Caco-2 (cell line): ENCODE measurements at places on chromosomes 6 and 20.

DNA sequence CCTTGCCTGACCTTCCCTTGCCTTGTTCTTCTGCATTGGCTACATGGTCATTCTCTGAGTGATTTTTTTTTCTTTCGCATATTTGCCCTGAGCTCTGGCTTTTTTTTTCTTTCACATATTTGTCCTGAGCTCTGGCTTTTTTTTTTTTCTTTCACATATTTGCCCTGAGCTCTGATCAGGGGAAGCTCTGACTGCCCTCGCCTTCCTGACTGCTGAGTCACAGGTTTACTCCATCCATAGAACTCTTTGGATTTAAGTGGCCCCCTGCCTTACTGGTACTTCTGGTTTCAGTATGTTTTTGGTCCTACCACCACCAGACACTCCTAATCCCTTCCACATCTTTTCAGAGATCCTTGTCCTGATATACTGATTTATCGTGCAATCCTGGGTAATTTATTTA, 201.1 kb downstream of the OGFRL1 start:
- DNase-seq: peak; percentile 86

DNA sequence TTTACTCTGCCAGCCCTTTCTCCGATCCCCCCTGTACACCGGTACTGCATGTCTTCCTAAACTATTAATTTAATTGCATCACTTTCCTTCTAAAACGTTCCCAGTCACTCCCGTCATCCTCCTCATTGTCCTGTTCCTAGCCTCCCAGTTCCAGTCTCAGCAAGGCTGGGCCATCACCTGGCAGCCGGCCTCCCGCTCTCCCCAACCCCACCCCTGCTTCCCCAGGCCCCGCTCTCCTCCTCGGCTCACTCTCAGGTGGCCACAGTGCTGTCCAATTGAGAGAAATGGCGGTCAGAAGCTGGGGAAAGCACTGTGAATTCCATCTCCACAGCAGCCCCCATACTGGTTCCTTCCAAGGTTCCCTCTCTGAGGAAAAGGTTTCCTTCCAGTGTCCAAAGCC, 8.9 kb downstream of the PDE10A start:
- DNase-seq: no peak

- DNase-seq: no peak
Observed at GRCh38 chr6:71239694-71240093, 48.9 kb upstream of the OGFRL1 start.

DNA sequence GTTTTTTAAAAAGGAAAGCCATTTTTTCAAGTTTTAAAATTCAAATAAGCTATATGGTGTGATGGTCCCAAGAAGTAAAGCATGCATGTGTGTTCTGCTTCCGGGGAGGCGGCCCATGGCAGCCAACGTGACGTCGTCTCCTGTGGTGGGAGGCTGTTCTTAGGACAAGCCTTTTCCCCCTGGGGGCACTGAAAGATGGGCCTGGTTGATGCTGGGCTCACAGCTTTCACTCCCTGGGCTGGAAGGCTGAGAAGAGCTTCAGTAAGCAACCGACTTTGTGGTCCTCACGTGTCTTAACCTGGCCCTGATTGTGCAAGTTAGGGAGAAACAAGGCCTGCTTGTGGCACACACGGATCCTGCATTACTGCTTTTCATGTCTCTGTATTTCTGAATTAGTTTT, 84.1 kb downstream of the SMOC2 start:
- no peak for DNase-seq

- DNase-seq: no peak
Observed at GRCh38 chr6:121886223-121886830, 450.9 kb downstream of the GJA1 start.

DNA sequence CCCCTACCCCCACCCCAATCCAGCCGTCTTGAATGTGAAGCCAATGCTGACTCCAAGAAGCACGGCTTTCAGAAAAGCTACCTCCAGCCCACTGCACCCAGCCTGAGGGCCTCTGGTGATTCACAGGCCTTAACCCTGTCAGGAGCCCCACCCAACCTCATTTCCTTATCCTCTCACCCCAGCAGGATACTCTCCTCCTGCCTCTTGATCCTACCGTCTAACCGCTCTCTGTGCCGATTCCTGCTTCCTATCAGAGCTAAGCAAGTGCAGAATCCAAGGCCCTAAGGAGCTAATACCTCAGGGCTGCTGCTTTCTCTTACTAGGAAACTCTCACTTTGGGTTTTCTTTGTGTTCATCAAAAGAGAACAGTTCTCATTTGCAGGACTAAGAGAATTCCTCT, 47.2 kb downstream of the TRERF1 start:
- DNase-seq: peak; percentile 41

DNA sequence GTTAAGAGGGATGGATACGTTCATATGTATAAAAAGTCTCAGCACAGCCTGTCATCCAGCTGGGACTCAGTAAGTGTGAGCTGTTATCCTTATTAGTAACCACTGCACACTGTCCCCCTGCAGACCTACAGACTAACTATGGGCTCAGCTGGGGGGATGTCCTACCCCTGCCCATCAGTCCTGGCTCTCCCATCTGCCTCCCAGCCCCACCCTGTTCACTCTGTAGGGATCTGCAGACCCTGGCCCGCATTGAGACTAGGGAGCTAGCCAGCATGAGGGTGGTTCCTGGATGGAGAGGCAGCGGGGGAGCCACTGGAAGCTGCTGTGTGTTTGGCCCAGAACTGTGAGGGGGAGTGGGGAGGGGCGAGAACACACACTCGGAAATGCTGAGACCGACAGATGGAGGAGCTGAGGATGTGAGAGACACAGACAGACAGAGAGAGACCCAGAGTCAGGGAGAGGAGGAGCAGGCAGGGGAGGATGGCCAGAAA, 17.1 kb downstream of the XKR7 start:
- DNase-seq: no peak

- no peak for DNase-seq
Observed at GRCh38 chr6:121395736-121396135, 39.7 kb upstream of the GJA1 start.

GRCh38 chr6:151630991-151631655, 137.3 kb downstream of the CCDC170 start:
- no peak for DNase-seq

DNA sequence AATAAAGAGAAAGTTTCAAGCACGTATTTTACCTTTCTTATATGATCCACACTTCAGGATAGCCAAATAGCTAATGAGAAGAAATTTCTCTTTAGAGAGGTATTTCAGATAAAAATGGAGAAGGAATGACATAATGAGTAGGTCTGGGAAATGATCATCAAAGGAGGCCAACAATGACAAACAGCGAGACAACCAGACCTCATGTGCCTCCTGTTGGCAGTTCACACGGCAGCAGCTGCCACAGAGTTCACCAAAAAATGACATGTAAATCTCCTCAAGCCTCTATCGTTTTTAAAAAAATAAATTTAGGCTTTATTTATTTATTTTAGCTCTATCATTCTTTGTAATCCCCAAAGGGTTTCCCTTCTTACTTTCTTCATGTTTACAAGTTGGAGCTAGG, 47.7 kb downstream of the SLC2A12 start:
- no peak for DNase-seq

GRCh38 chr6:76771059-76771634, 692.1 kb downstream of the HTR1B start:
- DNase-seq: no peak

- no peak for DNase-seq
Observed at GRCh38 chr20:11261533-11262000, 587.8 kb upstream of the JAG1 start.

- DNase-seq: peak; percentile 42
Observed at GRCh38 chr6:26554697-26555504, 16.7 kb downstream of the HMGN4 start.

DNA sequence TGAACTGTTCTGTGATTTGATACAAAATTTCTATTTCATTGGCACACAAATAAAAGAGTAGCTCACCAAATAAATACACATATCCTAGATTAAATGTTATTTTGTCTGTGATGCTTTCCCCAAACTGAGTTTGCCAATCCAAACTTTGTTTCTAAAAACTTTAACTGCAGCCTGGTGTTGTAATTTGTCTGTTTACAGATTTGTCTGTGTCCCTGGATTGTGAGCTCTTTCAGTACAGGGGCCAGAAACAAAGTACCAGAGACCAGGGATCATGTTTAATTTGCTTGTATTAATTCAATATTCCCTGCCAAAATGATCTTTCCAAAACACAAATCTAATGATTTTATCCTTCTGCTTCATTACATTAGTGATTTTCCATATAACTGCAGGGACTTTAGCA, 1044.6 kb upstream of the GJE1 start:
- DNase-seq: no peak

DNA sequence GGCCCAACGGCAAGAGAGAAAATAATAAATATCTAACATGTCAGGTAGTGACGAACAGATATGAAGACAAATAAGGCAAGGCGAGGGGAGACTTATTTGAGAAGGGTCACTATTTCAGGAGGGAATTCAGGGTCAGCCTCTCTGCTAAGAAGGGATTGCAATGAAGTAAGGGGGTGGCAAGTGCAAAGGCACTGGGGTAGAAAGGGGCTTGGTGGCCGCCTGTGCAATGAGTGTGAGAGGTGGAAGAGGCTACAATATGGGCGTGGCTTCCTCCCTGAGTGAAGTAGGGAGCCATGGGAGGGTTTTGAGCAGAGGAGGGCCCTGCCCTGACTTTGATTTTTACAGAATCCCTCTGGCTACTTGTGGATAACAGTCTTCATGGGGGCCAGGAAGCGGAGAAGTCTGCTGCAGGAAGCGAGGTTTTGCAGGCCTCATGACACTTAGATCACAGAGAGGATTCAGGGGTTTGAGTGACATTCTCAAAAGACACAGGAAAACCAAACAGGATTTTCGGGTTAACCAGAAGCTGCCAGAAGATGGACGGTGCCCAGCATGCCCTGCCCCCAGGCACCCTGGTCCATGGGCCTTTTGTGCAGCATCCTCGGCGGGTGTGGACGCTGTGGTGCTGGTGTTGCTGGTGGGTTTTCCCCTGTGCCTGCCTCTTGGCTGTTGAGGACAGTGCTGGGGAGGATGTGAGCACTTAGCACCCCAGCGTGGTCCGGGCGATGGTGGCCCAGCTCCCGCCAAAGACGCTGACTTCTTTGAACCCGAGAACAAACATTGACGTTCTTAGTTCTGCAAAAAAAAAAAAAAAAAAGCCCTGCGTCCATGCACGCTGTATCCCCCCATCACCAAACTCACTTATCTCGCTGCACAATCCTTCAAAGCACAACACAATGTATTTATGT, 124.2 kb upstream of the PTPN1 start:
- no peak for DNase-seq

DNA sequence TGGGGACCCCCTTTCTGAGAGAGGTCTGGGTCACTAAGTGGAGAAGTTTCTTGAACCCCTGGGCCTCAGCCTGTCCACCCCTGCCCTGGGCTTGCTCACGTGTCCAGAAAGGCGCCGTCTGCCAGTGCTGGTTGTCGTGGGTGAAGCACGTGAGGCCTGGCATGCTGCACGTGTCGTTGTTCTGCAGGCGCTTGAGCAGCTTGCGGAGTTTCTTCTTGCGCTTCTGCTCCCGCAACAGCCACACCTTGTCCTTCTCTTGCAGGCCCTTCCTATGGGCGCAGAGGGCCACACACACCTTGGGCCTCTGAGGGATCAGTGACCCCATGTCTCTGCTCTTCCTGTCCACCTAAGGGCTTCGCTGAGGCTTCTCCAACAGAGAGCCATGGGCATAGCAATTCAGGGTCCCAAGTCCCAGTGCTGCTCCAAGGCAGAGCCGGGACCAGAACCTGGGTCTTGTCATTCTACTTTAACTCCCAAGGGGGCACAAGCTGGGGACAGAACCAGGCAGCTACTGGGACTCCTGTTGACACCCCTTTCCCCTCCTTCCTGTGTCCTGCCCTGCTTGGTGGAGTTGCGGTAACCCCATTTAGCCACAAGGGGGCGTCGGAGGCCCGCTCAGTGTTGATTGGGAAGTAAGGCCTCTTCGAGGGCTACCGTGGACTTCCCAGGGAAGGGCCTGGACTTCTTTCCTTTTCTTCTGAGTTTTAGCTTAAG, 121.8 kb downstream of the SULF2 start:
- DNase-seq: peak; percentile 92

GRCh38 chr6:145731447-145731846, 3.9 kb downstream of the EPM2A start:
- DNase-seq: no peak

GRCh38 chr20:16301986-16302385, 271.3 kb downstream of the KIF16B start:
- DNase-seq: no peak

GRCh38 chr6:164345327-164345726, 930.8 kb downstream of the QKI start:
- DNase-seq: no peak

- DNase-seq: peak; percentile 91
Observed at GRCh38 chr20:37542281-37542680, 14.6 kb upstream of the BLCAP start.

- no peak for DNase-seq
Observed at GRCh38 chr20:62641321-62642050, 817 bp upstream of the SLCO4A1 start.

DNA sequence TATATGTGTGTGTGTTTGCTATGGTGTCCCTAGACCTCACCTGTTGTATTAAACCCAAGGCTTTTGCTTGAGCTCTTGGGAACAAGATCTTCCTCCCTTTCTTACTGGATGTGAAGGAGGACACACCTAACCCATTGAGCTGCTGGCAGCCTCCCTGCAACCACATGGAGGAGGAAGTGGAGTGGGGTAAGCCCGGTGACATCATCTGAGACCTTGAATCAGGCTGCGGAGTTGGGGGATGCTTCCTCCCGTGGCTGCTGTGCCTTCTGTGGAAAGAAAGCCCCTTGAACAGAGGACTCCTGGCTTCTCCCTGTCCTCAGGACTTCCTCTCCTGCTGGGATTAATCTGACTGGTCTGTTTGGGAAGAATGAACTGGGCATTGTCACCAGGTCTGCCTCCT, 3.3 kb downstream of the CST11 start:
- no peak for DNase-seq

- DNase-seq: no peak
Observed at GRCh38 chr20:14724468-14724867, 387.1 kb upstream of the FLRT3 start.

DNA sequence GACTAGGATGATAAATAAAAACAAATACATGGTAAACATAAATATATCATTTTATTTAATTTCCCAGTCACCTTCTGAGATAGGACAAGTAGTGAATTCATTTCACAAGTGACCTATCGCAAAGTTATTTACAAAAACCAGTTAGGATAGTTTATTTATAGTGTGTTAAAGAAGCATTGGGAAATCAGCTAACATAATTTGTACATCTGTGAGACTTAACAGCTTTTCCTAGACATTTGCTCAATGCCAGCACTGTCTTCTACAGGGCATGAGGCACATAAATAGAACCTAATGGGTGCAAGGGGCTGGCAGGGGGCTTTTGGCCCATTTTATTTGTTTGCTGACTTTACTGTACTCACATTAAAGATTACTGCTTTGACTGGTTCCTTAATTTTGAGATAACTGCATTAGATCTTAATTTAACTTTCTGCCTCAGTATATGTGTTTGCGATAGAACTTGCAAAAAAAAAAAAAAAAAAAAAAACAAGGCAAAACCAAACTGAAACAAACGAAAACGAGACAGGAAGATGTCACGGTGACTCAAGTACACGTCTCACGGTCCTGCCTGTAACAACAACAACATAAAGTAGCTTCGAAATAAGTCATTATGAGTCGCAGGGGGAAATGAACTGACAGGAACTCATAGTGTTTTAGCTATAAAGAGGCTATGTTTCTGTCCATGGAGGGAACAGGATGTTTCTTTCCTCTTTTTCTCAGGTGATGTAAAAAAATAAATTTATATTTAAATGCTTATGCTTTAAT, 133.7 kb upstream of the GMDS start:
- DNase-seq: no peak
